Femur (tissue), 1 donor: ENCODE measurements at places on chromosomes 7 and 10.

DNA sequence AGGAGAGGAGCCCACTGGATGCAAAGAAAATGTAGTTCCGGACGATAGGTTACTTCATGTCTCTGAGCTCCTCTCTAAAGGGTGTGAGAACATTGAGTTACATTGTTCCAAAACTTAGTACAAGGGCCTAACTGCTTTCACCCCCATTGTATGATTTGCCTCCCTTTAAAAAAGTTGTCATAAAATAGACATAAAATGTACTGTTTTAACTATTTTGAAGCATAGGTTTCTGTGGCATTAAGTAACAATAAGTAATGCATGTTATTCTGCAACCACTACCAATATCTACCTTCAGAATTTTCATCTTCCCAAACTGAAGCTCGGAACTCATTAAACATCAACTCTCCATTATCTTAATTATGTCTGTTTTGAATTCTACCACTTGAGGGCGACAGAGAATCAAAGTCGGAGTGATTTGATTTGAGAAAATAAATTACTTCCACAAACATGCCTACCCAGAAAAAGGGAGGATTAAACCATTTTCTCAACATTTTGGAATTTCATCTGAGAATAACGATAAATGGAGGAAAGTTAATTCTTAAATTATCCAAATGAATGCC lies 2.7 kb downstream of the IGFBP1 start:
- DNase-seq: no peak

DNA sequence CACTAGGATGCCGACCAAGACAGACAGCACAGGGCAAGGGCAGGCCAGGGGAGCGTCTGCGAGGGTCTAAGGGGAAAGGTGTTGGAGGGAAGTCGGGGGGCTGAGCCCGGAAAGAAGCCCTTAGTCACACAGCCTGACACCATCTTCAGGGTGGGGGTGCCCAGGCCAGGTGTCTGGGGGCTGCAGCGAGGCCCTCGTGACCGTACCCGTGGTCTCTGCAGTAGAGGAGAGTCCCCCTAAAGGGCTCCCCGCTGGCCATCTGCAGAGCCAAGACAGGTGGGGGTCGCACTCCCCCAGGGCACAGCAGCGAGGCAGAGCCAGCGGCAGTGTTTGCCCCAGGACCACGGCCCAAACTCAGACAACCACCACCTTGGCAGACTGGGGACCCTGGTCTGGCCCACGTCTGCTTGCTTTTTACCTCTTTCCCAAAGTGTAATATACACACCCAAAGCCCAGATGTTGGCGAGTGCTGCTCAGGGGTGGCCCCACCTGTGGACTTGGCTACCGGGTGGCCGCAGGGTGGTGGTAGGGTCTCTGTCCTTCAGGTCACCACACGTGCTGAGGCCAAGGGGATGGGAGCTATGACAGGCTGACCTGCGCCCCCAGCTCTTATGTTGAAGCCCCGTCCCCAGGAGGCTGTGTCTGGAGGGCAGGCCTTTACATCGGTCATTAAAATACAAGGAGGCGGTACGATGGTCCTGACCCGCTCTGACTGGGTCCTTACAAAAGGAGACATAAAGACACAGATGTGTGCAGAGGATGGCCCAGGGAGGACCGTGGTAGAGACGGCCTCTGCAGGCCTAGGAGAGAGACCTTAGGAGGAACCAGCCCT lies 107.4 kb downstream of the DNAJB6 start:
- DNase-seq: no peak

DNA sequence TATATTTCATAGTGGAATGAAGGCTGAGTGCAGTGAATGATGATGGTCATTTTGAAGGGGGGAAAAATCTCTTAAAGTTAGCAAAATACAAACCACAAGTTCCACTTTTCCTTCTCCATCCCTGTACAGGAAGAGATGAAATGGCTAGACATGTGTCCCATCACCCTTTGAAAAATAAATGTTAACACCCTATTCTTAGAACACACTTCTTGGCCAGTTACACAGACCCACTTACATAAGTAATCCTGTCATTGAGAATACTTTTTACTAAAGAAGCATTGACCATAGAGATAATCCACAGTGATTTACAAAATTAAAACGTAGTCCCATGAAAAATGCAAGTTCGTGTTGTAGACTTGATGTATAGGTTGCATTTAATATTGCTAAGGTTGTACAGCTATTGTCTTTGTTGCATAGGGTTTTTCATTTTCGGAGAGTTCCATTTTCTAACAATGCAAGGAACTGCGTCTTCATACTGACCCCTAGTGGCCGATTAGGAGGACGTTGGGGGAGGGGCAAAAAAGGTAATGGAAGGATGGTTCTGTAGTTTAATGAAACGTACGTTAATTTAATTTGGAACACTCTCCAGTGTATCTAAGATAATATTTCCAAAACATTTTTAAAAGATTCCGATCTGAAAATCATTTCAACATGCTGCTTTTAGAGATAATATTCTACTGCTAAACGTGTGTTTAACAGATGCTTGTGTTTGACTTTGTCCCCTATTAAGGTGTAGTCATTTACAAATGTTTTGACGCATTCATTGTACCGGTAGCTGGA lies 60.9 kb downstream of the ARMC3 start:
- DNase-seq: peak; percentile 51

DNA sequence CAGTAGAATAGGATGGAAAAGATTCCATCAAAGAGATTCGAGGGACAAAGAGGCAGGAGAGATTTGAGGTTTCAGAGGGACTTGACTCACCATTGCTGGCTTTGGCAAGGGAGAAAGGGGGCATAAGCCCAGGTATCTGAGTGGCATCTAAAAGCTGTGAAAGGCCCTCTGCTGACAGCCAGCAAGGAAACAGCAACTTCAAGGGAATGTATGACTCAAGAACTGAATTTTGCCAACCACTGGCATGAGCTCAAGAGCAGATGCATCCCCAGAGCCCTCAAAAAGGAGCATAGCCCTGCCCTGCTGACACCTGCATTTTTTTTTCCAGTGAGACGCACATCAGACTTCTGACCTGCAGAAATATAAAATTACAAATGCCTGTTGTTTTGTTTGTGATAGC lies 19.6 kb upstream of the ADAM12 start:
- no peak for DNase-seq

GRCh38 chr10:118783776-118784545 lies 29.2 kb upstream of the CACUL1 start:
- DNase-seq: no peak

- DNase-seq: no peak
Measured at GRCh38 chr10:79001082-79001885, 67.5 kb upstream of the ZMIZ1 start.

- DNase-seq: no peak
Measured at GRCh38 chr10:34010891-34011290, 676.4 kb upstream of the NRP1 start.

DNA sequence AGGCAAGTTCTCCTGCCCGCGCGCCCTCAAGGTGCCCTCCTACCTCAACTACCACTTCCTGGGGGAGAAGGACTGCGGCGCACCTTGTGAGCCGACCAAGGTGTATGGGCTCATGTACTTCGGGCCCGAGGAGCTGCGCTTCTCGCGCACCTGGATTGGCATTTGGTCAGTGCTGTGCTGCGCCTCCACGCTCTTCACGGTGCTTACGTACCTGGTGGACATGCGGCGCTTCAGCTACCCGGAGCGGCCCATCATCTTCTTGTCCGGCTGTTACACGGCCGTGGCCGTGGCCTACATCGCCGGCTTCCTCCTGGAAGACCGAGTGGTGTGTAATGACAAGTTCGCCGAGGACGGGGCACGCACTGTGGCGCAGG lies 1.4 kb downstream of the FZD1 start:
- peak; percentile 33 for DNase-seq

- DNase-seq: no peak
Measured at GRCh38 chr7:12706900-12707536, 19.6 kb downstream of the ARL4A start.

GRCh38 chr7:20417260-20417659 lies 86.6 kb downstream of the ITGB8 start:
- no peak for DNase-seq
